ENCODE measurements at places on chromosomes 11 and 22.

GRCh38 chr11:89536926-89537325 is 45.8 kb upstream of the NOX4 start:
- no peak for DNase-seq

DNA sequence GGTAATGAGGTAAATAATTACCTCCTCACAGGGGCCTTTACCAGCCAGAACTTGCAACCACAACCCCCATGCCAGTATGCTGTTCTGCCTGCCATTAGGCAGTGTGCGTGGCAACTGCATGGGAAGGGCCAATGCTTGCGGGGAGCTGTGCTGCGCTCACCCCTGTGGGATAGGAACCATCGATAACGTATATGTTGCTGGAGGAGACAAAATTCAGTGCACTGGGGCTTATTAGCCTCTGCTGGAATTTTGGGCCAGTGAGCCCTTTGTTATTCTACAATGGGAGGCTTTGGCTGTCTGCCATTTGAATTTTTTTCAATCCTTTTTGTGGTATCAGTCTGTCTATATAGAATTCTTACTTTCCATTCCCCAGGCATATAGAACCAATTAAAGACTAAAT is 47.3 kb downstream of the PPP2R1B start:
- DNase-seq: no peak

GRCh38 chr11:118659953-118660680 is 19.3 kb downstream of the TREH start:
- DNase-seq: peak; percentile 42

DNA sequence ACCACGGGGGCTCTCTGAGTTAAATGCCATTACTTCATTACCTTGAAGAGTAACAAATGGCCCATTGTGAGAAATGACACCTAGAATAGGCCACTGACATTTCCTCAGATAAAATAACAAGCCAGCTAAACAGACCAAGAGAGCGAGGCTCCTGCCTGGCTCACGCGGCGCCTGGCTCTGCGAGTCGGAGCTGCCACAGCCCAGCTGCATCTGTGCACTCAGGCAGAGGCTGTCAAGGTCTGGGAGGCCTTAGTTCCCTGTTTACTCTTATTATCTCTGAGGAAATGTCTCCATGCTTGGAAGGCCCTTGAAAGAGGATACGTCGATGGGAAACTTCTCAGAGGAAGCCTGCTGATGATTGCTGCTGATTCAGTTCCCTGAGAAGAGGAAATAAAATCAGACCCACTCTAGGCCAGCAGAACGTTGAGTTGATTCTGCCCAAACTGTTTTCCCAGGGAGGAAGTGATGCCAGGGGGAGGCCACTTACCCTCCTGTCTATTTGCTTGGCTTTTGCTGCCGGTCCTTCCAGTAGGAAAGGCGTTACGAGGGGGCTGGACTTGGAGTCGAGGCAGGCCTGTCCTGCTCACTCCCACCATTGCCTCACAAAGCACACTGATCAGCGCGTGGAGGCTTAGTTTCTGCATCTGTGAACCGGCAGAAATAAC is 208.8 kb downstream of the TBC1D22A start:
- DNase-seq: peak; percentile 70

GRCh38 chr11:130449310-130449990 is 1.0 kb downstream of the ADAMTS15 start:
- DNase-seq: no peak

DNA sequence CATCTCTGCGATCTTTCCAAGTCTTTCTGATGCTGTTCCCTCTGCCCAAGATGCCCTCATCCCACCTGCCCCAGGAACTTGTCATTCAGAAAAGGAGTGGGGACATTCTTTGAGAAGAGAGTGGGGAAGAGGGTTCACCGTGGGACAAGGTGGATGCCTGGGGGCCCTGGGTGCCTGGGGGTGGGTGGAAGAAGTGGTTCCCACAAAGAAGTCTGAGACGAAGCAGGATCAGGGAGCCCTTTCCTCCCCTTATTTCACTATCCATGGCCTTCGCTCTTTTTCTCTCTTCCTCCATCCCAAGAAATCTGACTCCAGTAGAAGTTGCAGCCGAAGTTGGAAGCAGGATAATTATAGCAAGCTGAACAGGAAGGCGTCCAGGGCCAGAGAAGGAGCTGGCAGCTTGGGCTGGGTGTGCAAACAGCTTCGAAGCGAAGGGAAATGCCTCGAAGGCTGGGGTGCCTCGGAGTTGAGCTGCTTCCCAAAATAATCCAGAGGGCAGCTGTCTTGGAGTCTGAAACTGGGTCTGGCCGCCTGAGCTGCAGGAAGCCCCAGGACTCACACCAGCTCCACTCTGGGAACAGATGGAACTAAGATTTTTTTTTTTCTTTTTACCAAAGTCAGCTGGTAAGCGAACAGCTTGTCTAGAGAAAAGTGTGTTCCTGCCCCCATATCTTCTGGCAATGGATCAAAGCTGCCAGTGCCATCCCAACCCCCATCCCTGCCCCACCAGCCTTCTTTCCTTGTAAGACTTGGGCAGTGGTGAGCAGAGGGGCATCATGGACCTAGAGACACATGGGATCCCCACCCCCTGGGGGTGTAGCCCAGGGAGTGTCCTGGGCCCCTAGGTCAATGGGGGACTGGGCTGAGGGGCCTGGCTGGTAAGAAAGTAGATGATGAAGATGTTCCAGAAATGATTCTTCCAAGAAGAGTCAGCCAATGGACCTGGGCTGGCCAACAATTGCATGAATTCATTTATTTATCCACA is 31.5 kb downstream of the PARVG start:
- DNase-seq: no peak

DNA sequence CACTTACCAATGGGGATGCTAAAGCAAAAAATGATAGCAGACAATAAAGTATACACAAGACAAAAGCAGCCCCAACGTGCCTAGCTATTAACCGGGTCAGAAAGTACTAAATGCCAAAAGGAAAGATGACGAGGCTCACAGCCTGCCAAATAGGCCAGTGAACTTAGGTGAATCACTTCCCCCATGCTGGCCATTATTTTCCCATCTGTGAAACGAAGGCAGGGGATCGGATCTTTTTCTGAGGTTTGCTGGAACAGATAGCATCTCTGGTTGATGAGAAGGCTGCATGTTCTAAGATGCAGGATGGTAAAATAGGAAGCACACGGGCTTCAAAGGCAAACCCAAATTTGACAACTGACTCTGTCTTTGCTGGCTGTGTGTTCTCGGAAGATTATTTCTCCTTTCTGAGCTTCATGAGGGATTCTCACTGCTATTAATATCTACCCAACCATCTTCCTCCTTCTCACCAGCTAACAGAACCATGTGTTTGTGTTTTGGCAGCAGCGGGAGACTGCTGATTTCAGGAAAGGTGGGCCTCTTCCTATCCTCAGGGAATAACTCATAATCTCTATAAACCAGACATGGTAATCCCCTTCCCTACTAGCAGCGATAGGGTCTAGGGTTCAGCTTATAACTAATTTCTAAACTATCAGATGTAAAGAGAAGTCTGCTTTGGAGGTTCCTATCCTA is 390.7 kb downstream of the LARGE1 start:
- no peak for DNase-seq

- no peak for DNase-seq
These were observed 21.4 kb downstream of the FJX1 start for GRCh38 chr11:35639591-35640179.

GRCh38 chr11:36014898-36015665 is 71.2 kb downstream of the LDLRAD3 start:
- no peak for DNase-seq

GRCh38 chr22:31348766-31349165 is 2.6 kb upstream of the PATZ1 start:
- DNase-seq: no peak

- no peak for DNase-seq
These were observed 734 bp downstream of the C11orf58 start for GRCh38 chr11:16738947-16739815.

DNA sequence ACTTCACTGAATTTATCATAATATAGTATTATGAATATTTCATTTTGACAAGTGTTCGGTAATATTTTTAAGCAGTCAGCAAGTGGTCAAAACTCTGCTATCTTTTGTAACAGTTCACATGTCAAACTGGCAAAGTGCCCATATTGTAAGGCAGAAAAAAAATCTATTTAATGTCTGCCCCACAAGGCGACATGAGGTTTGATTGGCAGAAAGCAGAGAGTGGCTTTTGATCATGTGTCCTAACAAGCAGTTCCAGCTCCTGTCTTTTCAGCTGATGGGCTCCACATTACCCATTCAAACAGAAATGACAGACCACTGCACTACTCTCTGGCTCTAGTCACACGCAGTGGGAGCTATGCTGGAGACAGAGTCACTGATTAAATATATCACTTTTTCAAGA is 59.0 kb downstream of the SOX6 start:
- no peak for DNase-seq

DNA sequence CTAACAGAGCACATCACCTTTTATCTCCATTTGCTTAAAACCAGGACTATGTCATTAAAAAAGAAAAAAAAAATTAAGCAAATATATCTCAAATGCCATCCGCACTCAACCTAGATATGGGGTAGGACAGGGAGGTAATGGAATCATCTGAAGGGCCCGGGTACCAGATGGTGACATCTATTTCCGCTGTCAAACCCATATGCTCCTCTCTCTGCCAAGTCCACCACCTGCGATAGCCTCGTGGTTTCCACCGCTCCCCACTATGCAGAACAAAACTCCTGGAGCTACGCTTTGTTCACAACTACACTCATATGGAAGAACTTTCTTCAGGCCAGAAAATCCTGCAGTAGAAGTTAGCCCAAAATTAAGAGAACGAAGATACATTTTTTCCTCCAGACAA is 31.4 kb downstream of the FEZ1 start:
- no peak for DNase-seq

- no peak for DNase-seq
These were observed 7.8 kb downstream of the DSCAML1 start for GRCh38 chr11:117789241-117789640.

DNA sequence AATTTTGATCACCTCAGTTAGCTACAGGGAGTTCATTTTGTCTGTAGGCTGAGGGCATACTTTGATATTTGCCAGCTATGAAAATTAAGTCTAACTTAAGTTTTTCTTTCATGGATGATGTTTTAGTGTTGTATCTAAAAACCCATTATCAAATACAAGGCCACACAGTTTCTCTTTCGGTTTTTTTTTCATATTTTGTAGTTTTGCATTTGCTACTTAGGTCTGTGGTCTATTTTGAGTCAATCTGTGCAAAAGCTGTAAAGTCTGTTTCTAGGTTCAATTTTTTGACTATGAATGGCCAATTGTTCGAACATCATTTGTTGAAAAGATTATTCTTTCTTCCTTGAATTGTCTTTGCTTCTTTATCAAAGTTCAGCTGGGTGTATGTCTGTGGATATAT is 895.6 kb upstream of the ANO3 start:
- DNase-seq: no peak

- no peak for DNase-seq
These were observed at the start of gene LRRC4C for GRCh38 chr11:41459465-41460401. Gene LRRC4C, minus strand, starts transcription at chr11:41459652.

GRCh38 chr22:31647066-31647465 is 14.9 kb downstream of the PISD start:
- no peak for DNase-seq
